Hair follicular keratinocyte (primary cell): ENCODE measurements at places on chromosomes 5 and 9. TPM values are rescaled to one million over a fixed set of nuclear protein-coding genes. Genes with fewer than 3 reads are reported as not detected.

Gene ACSL6
- 0.39 TPM in 1 of 2 replicates, not detected in the other for total RNA-seq

Gene IL13
- total RNA-seq, result not detected in 2 replicates

Gene LAMC3
- total RNA-seq, result 0.08 and 1.8 TPM in 2 replicates

Gene C9orf50
- total RNA-seq, result not detected in 2 replicates

Gene LCN2
- total RNA-seq, result 8.8 and 22.4 TPM in 2 replicates

Gene RIC1
- 11.8 TPM in 2 replicates for total RNA-seq

Gene PIP5K1B
- total RNA-seq, result not detected in 2 replicates

Gene CDC26
- total RNA-seq, result 20.8 and 49.2 TPM in 2 replicates

Gene CYLC2
- total RNA-seq, result not detected in 2 replicates

Gene DEPDC1B
- total RNA-seq, result 13.4 and 31.8 TPM in 2 replicates

Gene PCDHGA1
- not detected in 2 replicates for total RNA-seq

Gene PDZD2
- total RNA-seq, result 3.0 and 5.1 TPM in 2 replicates

Gene SH3TC2
- total RNA-seq, result 6.8 and 12.1 TPM in 2 replicates

Gene SLC24A2
- total RNA-seq, result not detected in 2 replicates

Gene DPM2
- 13.4 and 20.5 TPM in 2 replicates for total RNA-seq

Gene HAVCR1
- total RNA-seq, result not detected in 2 replicates

Gene IFNA2
- not detected in 2 replicates for total RNA-seq

Gene PKD2L2
- total RNA-seq, result not detected in 2 replicates

Gene RAD1
- 15.1 and 24.5 TPM in 2 replicates for total RNA-seq

Gene TNFAIP8
- 26.8 and 45.5 TPM in 2 replicates for total RNA-seq

Gene TLR4
- not detected in 2 replicates for total RNA-seq

Gene C9orf153
- total RNA-seq, result not detected in 2 replicates

Gene WDR38
- total RNA-seq, result not detected in 2 replicates

Gene SPATA31D4
- not detected in 2 replicates for total RNA-seq

Gene CMYA5
- total RNA-seq, result under 0.01 TPM in 1 of 2 replicates, not detected in the other

Gene POC5
- 12.9 and 19.0 TPM in 2 replicates for total RNA-seq

Gene PCDH12
- 0.04 and 0.16 TPM in 2 replicates for total RNA-seq

Gene CCDC152
- 4.5 and 5.3 TPM in 2 replicates for total RNA-seq

Gene ITGA2
- 27.3 and 52.1 TPM in 2 replicates for total RNA-seq

Gene LHX6
- total RNA-seq, result 1.9 TPM in 1 of 2 replicates, not detected in the other

Gene HTR1A
- total RNA-seq, result not detected in 2 replicates
